Stimulated activated CD4-positive, alpha-beta T cell treated with anti-CD3 and anti-CD28 coated beads, Interleukin-12 subunit alpha, Interleukin-12 subunit beta, amount 100 ng/mL, for 24 hours (primary cell): ENCODE measurements at places on chromosomes 3 and 15.

GRCh38 chr3:190809351-190809750, 53.1 kb downstream of the GMNC start:
- no peak for DNase-seq

DNA sequence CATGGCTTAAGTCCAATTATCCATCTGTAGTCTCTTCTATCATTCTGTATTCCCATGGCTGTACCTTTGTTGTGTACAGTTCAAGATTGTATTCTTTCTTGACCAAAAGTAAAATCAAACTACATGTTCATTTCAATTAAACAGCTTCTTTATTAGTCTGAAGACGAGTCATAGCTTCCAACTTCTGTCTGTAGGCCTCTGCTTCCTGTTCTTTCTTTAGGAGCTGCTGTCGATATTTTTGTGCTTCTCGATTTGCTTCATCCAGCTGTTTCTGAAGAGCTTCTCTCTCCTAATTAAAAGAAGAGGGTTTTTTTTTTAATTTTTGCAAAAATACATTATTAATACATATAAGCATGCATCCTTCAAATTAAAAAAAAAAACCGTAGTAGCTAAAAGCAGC, 13.0 kb upstream of the HDC start:
- no peak for DNase-seq

DNA sequence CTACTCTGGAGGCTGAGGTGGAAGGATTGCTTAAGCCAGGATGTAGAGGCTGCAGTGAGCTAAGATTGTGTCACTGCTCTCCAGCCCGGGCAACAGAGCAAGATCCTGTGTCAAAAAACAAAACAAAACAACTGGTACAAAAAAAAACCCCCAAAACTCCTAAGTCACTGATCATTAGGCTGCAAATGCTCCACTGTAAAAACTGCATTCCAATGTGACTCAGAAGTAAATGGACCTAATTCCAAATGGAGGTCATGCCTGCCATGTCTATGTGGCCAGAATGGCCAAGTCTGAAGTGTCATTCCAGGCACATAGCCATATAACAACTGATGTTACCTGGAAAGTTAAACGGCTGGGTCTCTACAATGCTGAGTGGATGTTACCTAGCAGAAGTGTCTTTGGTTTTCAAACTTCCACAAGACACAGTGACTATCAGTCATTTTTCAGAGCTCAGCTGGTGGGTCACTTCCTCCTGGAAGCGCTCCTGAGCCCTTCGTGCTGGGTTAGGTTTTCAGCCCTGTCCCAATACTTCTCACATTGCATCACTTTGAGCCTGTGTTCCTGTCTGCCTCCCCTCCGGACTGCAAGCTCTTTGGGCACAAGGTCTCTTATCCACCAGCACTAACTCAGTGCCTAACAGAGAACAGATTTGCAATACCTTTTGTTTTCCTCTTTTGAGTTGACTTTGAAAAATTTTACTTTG, 10.6 kb downstream of the FSTL1 start:
- no peak for DNase-seq

DNA sequence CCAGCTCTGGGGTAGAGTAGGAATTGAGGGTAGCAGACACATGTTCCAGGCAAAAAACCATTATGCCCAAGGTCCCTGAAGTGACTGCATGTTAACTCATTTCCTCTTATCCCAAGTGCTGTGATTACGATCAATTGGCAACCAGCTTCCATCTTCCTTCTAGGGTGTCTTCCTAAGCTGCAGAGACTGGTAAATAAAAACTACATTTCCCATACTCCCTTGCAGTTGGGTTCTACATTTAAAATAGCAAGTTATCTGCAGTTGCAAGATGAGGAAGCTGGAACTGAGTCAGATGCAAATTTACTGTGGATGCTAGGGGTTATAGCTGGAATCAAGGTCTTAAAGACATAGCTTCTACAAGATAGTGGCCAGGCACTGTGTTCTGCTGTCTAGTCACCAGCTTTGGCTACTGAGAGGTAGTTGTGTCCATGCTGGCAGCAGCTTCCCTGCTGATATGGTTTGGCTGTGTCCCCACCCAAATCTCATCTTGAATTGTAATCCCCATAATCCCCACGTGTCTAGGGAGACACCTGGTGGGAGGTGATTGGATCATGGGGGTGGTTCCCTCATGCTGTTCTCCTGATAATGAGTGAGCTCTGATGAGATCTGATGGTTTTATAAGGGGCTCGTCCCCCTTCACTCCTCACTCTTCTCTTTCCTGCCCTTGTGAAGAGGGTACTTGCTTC, 51.3 kb upstream of the FBN1 start:
- DNase-seq = no peak
